ENCODE measurements at places on chromosomes 13 and 19.

- DNase-seq: peak; percentile 79
Observed at GRCh38 chr13:77460195-77460594, 75.3 kb upstream of the SCEL start.

- DNase-seq: no peak
Observed at GRCh38 chr19:33094436-33095067, 13.6 kb downstream of the GPATCH1 start.

GRCh38 chr13:72129117-72129516 is 262.1 kb upstream of the DACH1 start:
- no peak for DNase-seq

DNA sequence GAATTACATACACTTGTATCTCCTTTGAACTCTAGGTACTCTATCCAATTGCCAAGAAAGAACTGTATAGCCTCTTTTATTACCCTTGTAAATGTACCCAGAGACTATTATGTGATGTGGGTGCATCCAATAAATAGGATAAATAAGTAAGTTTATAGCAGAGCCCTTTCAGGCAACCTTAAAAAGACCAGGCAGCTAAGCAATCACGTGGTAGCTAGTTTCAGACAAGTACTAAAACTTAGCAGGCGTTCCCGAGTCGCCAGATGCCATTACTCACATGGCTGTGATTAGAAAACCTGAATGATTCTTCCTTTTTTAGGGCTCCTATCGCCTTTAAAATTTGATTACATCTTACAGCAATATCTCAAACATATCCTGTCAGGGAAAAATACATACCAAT is 1303.0 kb downstream of the EFNB2 start:
- no peak for DNase-seq

DNA sequence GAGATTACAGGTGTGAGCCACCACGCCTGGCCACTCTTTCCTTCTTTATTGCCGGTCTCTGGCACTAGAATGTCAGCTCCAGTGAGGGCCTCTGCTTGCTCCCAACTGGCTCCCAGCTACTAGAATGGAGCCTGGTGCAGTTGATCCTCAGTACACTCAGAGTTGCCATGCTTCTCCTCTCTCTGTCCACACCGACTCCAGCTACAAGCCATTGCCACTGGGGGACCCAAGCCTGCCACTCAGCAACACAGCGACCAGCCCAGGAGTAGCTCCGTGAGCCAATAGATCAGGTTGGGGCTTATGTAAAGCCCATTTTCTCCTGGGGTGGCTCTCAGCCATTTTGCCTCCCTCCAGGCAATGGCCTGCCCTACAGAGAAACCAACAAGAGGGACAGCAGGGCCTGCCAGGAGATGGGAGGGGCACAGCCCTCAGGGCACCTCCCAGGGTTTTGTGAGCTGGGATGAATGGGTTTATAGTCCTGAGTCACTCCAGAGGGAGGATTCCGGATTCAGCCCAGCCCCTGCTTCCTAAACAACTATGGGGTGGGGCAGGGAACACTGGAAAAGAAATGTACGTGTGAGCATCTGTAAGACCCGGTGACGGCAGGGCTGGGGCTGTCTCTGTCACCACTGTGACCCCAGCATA is 36.5 kb downstream of the OPA3 start:
- no peak for DNase-seq

GRCh38 chr13:109720758-109721184 is 65.6 kb downstream of the IRS2 start:
- no peak for DNase-seq

DNA sequence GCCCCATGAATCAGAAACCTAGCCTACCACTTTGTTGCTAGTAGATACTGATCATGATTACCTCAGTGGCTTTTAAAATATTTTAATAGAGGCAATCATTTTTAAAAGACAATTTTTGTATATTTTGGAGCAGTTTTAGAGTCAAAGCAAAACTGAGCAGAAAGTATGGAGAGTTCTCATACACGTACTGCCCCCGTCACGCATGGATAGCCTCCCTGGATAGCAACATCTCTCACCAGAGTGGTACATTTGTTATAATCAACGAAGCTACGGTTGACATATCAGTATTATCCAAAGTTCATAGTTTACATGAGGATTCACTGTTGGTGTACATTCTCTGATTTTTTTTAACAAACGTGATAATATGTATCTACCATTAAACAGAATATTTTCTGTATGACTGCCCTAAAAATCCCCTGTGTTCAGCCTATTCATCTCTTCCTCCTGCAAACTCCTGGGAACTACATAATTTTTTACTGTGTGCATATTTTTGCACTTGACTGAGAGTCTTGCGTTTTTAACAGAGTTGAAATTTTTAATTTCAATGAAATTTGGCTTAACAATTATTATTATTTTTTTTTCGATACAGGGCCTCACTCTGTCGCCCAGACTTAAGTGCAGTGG is 1436.8 kb upstream of the PCDH9 start:
- no peak for DNase-seq

- no peak for DNase-seq
Observed at GRCh38 chr19:3066482-3067049, 4.3 kb upstream of the TLE5 start.

- DNase-seq: no peak
Observed at GRCh38 chr13:40980461-40980860, 38.7 kb downstream of the ELF1 start.

- no peak for DNase-seq
Observed at GRCh38 chr13:108618233-108618632, 11.2 kb upstream of the MYO16 start.

- DNase-seq: peak; percentile 76
Observed at GRCh38 chr19:10111405-10111811, at the start of gene P2RY11. TSS of gene P2RY11 (plus strand) at chr19:10111693. CDS start at chr19:10111722, 29 bp downstream.

DNA sequence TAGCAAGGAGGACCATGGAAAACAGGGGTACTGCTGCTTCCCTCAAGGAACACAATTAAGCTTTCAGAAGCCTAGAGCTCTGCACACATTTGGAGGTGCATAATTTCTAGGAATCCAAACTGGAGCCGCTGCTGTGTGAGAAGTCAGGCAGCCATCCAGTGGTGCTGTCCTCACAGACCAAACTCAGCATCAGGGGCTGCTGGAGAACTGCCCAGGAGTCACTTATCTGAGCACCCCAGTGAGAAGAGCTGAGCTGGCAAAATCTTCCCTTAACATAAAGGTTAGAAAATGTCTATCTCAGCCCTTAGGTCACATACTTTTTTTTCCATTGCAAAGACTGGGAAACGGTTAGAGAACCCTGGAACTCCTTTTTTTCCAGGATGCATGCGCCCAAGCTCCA is 72.8 kb downstream of the ATP7B start:
- DNase-seq: peak; percentile 51

DNA sequence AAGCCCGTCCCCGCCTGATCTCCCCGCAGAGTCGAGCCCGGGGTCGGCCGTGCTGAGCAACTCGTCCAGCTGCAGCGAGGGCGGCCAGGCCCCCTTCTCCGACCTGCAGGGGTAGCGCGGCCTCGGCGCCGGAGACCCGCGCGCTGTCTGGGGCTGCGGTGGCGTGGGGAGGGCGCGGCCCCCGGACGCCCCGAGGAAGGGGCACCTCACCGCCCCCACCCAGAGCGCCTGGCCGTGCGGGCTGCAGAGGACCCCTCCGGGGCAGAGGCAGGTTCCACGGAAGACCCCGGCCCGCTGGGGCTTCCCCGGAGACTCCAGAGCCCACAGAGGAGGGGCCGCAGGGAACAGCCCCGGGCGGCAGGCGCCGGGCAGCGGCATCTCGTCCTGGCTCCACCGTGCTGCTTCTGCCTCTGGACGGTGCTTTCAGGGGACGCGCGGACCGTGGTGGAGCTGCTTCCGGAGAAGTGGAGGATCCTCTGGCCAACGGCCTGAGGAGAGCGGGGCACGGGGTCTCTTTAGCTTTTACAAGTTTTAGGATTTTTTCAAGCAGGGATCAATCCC is 8.8 kb upstream of the F7 start:
- no peak for DNase-seq

DNA sequence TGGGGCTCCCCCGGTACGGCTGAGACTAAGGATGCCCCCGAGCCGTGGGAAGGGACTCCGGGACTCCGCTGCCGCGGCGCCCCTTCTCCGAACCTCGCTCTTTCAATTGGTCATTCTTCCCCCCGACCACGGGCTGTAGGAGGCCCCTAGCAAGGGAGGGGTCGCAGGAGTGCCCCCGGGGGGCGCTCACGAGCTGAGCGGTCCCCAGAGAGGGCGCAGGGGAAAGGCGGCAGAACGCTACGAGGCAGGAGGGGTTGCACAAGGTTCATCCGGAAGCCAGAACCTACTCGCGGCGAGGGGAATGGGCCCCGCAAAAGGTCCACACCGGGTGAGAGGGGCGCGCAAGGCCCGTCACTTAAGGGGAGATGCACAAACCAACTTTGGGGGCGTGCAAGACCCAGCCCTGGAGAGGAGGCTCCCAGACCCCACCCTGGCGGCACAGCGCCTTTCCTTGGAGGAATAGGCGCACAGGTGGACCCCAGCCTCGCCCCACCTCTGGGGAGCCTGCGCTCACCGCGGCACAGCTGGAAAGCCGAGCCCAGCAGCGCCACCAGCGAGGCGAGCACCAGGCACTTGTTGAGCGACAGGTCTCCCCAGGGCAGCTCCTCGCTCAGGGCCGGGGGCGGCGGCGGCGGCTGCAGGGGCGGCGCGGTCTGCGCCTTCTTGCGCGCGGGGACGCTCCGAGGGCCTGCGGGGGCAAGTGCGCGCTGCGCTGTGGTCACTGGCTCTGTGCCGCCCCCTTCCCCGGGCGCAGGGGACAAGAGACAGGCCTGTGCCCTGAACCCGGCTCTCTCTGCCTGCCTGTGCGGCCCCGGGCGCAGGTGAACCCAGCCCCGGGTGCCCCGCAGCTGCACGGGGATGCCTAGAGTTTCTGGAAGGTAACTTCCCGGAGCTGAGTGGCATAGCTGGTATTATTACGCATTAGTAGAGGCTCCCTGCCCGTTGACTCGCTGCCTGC is 2.8 kb downstream of the JSRP1 start:
- DNase-seq: peak; percentile 83

GRCh38 chr19:11418549-11419506 is at the start of gene RGL3:
TSS of gene RGL3 (minus strand) at chr19:11419314. CDS start at chr19:11419278, 36 bp downstream.
- DNase-seq: no peak

DNA sequence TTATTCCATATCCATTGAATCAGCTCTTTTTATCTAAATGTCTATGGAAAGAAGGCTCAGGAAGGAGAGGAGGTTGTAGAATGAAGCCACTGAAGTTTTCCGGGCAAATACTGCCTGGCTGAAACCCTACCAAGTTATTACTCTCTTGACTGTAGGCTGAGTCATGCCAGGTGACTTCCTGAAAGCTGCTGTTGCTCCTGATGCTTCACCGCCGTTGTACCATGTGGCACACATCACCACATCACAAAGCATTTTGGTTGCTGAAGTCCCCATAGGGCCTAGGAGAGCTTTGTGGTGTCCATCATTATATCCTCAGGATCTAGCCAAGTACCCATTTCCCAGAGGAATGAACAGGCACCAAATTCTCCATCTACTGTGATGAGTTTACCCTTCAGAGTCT is 11.1 kb upstream of the TDRD12 start:
- DNase-seq: peak; percentile 64

DNA sequence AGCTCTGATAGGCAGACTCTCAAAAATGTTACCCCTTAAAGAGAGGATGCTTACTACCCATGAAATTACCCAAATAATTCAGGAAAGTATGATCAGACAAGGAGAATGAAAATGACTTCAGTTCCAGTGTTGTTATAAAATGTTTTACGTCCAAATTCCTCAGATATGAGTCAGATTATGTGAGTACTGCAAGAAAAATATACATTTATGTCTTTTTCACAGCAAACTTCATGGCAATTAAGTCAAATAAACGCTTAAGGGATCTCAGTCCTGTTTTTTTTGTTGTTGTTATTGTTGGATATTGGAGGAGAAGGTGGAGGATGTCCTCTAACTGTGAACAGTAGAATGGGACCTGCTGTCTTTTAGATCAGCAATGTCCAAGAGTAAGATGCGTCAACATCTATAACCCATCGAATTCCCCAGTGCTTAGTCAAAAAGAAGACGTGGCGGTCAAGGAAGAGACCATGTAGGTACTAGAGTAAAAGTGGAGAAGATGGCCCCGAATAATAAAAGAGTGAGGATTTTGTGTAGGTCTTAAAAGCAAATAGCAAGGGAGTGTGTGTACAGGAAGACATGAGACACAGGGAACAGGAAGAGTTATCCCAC is 215.4 kb upstream of the IRS2 start:
- no peak for DNase-seq

- DNase-seq: no peak
Observed at GRCh38 chr19:6113616-6114188, 3.4 kb upstream of the RFX2 start.

DNA sequence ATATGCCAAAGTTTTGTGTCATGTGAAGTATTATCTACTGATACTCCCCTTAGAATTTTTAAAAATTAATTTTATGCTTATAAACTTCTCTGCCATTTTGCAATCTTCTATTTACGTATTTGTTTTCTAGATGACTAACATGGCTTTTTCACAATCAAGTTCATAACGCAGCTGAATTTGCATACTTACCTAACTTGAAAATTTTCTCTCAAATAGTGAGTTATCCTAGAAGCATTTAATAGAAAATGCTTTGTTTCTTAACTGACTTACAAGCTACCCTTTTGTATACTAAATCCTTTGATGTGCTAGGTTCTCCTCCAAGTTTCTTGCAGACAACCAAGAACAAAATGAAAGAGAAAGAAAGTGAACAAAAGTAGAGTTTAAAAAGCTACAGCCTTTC is 683.5 kb downstream of the LIG4 start:
- DNase-seq: no peak

DNA sequence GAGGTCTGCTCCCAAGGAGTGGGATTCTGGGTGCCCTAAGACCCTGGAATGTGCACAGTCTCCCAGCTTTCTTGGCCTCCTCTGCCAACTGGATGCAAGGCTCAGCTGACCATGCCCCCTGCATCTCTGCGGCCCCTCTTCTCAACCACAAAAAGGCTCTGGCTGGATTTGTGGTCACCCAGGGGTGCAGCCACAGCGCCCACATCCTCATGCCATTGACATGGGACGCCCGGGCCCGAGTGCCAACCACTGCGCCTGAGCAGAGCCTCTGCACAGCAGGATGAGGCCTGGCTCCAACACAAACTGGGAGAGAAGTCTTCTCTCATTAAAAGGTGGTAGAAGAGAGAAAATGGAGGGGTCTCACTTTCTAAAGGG is 103.5 kb downstream of the FOXO1 start:
- peak; percentile 56 for DNase-seq

GRCh38 chr19:29753190-29753933 is 38.3 kb upstream of the C19orf12 start:
- DNase-seq: no peak

DNA sequence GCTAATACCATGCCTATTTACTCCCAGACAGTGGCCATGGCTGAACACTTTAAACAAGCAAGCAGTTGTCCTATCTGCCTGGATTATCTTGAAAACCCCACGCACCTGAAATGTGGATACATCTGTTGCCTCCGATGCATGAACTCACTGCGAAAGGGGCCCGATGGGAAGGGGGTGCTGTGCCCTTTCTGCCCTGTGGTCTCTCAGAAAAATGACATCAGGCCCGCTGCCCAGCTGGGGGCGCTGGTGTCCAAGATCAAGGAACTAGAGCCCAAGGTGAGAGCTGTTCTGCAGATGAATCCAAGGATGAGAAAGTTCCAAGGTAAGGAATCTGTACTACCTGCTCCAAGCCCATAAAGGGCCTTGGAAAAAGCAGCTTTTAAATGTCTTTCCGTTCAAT is 8.6 kb downstream of the RFPL4AL1 start:
- peak; percentile 12 for DNase-seq

All from hematopoietic multipotent progenitor cell treated with erythropoietin and hydrocortisone succinate and interleukin-3 and kit ligand, for 4 days (in vitro differentiated cells).